ENCODE measurements at places on chromosomes 6 and 20. TPM values are rescaled to one million over a fixed set of nuclear protein-coding genes. Genes with fewer than 3 reads are reported as not detected.

GRCh38 chr6:2641044-2641725, 109.5 kb downstream of the MYLK4 start:
- DNase-seq: no peak

- no peak for DNase-seq
Measured at GRCh38 chr6:54037277-54037779, 73.9 kb upstream of the MLIP start.

GRCh38 chr20:17854307-17854903, 114.2 kb downstream of the SNX5 start:
- peak; percentile 18 for DNase-seq

DNA sequence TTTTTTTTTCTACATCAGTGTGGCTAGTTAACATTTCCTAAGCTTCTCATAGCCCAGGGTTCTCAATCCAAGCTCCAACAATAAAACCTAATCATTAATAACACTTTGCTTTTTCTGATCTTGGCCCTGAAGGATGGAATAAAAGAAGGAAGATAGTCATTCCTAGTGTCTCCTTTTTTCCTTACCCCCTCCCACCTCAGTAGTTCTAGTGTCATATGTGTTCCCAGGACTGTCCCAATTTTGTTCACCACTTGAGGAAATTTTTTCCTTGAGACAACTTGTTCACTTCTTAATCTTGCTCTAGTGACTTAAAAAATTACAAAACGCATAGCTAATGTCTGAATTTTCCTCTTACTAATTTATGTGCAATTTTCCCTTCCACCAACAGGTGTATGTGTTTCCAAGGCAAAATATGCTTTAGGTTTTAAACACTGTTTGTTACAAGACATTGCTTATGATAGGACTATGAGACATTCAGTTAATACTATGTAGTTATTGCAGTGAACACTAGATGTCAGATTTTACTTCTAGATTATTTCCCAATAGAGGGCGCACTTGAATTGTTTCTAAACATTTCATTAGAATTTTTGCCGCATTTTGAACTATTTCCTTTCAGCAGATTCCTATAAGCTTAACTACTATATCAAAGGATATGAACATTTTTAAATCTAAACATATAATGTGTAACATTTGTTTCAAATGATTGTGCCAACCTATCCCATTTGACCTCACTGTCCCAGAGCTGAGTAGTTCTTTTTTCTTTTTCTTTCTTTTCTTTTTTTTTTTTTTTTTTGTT, 18.5 kb upstream of the C6orf141 start:
- peak; percentile 71 for DNase-seq

- DNase-seq: no peak
Measured at GRCh38 chr6:128882560-128882959, 378 bp upstream of the LAMA2 start.

- no peak for DNase-seq
Measured at GRCh38 chr20:25318471-25319240, 70.8 kb downstream of the PYGB start.

- no peak for DNase-seq
Measured at GRCh38 chr6:358432-358831, 33.1 kb upstream of the IRF4 start.

GRCh38 chr6:89067796-89068195, 12.8 kb upstream of the PNRC1 start:
- no peak for DNase-seq

DNA sequence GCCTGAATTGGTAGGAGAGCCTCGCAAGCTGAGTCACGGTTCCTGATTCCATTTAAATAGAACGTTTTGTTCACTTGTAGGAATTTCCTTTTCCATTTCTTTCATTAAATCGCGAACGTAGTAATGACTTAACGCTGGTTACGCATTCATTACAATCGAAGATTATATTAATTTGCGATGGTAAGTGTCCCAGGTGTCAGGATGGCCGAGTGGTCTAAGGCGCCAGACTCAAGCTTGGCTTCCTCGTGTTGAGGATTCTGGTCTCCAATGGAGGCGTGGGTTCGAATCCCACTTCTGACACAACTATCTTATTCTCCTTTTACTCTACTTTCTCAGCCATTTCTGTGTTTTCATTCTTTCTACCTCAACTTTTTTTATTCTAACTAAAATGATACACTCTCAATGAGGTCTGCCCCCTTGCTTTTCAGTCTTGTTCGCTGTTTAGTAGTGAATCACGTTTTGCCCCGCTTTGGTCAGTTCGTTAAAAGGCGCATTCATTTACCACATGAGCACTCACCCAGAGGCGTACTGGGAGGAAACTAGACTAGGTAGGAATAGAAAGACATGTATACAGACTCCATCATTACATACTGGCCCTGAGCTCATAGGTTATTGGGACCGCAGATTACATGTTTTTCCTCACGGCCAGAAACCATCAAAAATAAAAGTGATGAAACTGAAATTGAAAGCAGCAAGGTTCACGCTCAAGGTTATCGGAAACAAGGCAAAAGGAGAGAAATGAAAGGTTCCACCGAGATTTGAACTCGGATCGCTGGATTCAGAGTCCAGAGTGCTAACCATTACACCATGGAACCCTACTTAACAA, 17.3 kb upstream of the TRIM27 start:
- peak; percentile 92 for DNase-seq

- no peak for DNase-seq
Measured at GRCh38 chr6:107977283-107977682, 19.3 kb upstream of the SEC63 start.

DNA sequence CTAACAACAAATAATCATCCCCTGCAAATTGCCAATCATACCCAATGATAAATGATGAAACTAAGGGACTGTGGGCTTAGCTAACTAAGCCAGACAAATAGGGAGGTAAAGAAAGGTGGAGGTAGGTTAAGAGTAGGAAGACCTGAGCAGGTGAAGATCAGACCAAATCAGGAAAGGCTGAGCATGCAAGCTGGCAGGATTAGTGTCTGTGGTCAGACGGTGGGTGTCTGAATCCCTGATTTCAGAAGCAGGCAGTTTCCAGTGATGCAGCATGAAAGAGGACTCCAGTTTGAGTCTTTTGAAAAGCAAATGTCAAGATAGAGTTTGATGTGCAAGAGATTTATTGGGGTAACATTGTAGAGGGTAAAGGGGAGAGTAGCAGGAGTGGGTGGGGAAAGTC, 181.4 kb upstream of the MYLIP start:
- DNase-seq: no peak

- no peak for DNase-seq
Measured at GRCh38 chr6:21084656-21085055, 508.9 kb upstream of the SOX4 start.

DNA sequence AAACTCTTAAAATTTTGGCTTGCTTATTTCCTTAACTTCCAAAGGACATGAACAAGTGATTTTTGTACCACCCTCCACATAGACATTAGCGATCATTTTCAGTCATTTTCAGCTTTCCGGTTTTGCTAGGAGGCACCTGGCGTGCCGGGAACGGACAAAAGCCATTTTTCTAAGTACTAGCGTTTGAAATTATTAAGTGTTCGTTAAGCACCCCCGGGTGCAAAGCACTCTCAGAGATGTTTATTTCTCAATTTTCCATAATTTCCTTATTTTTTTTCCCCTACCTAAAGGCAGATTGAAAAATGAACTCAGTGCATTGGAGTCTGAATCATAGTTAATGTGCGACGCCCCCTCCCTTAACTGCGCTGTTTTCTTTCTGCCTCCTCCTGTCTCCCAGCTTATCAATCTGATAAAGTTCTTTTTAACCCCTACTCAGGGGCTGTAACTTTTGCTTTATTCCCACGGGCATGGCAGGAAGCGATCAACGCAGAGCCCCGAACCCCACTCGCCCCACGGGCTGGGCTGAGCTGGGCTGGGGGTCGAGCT, 58.2 kb downstream of the ZNF831 start:
- DNase-seq: no peak

DNA sequence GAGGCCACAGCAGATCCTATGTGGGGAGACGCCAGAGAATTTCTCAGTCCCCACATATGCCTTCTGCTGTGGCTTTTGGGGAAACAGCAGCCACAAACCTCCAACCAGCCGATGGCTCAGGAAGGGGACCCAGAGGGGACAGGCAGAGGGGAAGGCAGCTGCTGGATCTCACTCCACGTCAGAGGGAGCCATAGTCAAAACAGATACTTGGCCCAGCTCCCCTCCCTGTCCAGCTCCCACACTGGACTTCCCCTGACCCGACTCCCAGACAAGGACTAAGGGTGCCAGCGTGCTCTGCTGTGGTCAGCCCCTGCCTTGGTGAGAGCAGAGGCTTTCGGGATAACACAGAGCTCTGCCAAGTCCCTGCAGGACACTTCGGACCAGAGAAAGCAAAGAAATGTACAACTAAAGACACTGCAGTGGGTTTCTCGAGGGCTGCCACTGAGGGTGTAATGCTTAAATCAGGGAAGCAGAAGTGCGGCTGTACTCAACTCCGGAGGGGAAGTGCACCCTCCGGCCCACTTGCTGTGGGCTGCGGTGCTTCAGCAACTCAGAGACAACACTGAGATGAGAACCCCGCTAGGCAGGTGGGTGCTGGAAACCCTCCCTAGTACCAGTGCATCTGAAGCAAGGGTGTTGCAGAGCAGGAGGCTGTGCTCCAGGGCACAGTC, 47.2 kb downstream of the RRBP1 start:
- no peak for DNase-seq

GRCh38 chr6:143615785-143616184, 62.0 kb upstream of the PHACTR2 start:
- DNase-seq: no peak

DNA sequence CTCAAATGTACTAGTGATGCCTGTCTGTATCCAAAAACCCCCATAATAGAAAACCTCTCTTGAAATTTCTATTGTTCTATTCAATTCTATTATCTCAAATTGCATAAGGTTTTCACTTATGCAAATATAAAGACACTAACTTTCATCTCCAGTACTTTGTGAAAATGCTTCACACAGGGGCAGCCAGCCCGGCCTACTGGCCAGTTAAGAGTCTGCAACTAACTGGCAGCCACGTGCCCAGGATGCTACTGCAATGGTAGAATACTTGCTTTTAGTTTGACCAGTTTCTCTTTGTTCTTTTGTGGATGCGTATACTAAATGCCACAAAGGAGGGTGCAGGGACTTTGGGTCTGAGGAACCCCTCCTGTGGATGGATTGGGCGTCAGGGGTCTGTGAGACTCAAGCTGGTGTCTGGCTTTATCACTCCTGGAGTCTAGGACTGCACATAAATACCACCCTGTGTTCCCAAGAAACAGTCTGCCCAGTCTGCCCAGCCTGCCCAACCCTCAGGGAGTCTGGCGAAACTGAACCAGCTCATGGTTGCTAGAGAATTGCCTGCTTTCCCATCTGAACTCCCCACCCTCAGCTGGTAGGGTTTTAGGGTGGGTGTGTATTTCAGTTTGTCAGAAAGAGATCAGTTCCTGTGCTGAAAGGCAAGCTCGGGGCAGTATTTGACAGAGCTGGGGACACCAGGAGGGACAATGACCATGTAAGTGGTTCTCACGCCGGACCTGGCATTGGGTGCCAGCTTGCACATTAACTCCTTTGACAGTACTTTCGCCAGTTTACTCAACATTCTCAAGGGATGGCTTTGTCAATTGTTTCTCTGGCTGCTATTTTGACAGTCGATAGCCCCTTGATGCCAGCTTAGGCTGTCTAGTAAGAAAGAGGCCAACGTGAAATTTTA, 558.2 kb upstream of the JAG1 start:
- DNase-seq: no peak

DNA sequence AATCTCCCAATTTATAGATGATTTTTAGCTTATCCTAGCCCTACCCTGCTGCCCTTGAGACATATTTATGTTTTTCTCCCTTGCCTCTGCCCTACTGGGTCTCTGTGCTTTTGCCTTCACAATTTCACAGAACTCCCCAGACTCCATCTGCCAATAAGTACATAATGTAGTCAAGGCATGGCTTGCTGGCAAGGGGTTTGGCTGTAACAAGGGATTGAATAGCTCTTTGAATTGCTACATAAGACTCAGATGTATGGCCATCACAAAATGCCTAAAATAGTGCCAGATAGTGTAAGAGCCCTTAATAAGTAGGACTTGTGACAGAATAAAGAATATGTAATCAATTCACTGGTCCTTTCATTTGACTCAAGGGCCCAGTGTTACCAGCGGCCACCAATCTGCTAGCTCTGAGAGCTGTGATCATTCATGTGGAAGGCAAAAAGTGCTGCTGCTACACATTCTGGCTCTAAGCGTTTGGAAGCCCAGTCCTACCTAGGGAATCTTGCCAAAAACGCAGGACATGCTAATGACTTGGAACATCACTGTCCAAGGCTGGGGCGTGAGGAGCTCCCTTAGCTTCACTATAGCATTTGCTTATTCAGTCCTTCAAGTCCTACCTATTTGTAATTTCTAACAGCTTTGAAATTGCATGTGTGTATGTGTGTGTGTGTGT, 20.5 kb downstream of the CLVS2 start:
- no peak for DNase-seq

DNA sequence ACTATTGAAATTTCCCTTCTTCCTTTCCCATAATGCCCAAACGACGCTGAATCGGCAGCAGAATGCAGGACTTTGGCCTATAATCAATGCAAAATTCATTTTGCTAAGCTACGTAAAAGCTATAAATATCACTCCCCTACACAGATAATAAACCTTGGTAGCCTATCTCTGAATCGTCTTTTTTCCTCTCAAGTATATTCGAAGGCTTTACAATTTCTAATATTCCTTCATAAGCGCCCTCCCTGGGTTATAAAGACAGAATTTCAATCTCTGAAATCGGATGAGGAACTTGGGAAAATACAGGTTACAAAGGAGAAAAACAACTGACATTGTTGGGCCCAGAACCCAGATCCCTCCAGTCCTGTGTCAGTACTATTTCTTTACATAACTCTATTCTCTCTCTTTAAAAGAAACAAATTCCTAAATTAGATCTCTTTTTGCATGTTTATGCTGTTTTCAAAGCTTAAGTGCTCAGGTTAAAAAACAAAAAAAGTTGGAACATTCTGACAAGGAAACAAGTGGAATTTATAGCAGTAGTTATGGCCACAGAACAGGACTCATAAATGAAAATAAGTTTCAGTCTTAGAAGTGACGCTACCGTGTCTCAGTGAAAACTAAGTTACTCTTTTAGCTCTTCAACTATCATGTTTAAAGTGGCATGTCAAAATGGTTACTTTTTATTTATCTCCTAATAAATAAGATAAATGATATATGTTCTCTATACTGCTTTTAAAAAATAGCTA, 84.5 kb downstream of the SESN1 start:
- DNase-seq: no peak

DNA sequence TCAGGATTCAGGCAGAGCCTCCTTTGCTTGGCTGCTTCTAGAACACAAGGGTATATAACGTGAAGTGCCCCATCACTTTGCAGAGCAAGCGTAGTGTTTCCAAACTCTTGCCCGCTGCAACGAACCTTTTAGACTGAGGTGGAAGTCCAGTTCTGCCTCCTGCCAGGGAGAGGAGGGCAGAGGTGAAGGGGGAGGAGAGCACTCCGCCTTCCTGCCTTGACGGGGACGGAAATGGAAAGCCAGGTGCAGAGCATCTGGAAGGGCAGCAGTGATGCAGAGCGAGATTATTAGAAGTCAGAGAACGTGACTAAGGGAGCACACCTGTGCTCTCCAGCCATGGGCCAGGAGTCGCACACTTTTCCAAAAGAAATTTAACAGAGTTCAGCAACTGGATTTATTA, 63.4 kb downstream of the RREB1 start:
- DNase-seq: no peak

- DNase-seq: no peak
Measured at GRCh38 chr20:32012159-32012688, 2.0 kb downstream of the CCM2L start.

The POU5F1 gene
- 1.1 TPM for polyA plus RNA-seq

The PAX1 gene
- not detected for polyA plus RNA-seq

The PABPC1L gene
- 13.8 TPM for polyA plus RNA-seq

The SLC17A1 gene
- not detected for polyA plus RNA-seq

The SRMS gene
- polyA plus RNA-seq: 0.04 TPM

The NAA20 gene
- 134 TPM for polyA plus RNA-seq

The UBE2V1 gene
- polyA plus RNA-seq: 85.8 TPM

The TMC2 gene
- not detected for polyA plus RNA-seq

The OR10C1 gene
- polyA plus RNA-seq: not detected

The SLC32A1 gene
- not detected for polyA plus RNA-seq

Measured in foreskin keratinocyte (primary cell).